ENCODE measurements at places on chromosomes 12 and 14. TPM values are rescaled to one million over a fixed set of nuclear protein-coding genes. Genes with fewer than 3 reads are reported as not detected.

The SYNDIG1L gene
- 0.25 TPM for total RNA-seq

DNA sequence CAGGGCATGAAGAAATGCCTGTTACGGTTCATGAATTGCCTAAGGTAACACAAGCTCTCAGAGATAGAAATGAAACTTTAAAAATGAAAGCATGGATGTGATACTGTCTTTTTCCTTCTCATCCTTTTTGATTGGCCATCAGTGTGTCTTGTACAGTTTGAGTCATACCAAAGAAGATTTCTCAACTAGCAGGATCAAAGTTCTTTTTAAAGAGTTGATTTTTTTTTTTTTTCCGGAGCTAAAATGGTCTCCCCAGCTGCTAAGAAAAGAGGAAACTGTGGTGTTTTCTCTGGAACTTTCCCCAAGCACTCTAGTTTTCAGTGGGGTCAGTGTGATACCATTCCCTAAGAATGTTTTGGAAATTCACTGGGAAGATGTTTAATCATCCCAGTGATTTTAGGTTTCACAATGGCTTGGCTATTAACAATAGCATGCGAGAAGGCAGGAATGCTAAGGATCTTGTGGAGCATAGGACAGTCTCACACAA, 105.0 kb downstream of the ETNK1 start:
- H3K36me3 ChIP-seq, result no peaks in the 10 kb centered on the region
- no peaks in the 10 kb centered on the region for H3K4me1 ChIP-seq
- H3K27ac ChIP-seq, result no peak overlapping the region
- DNase-seq, result no peak

DNA sequence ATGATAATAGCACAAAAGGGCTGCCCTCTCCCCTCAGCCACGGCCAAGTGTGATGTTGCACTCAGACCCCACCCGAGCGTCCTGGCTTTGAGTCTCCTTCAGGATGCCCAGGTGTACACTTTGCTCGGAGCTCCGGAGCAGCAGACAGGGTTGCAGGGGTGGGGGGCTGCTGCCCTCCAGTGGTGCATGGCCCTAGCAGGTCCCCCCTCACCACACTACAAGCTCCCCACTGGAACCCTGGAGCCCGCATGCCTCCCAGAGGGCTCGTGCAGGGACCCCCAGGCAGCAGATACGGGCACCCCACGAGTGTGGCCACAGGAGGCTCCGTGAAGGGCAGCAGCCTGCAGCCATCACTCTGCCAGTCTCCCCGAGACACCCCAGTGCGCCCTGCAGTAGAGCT, 69.9 kb upstream of the C14orf180 start:
- H3K4me3 ChIP-seq, result no peak overlapping the region
- DNase-seq, result no peak
- no peaks in the 10 kb centered on the region for H3K4me1 ChIP-seq
- no peak overlapping the region for H3K27ac ChIP-seq
- H3K36me3 ChIP-seq, result no peaks in the 10 kb centered on the region
- no peaks in the 10 kb centered on the region for H3K27me3 ChIP-seq

DNA sequence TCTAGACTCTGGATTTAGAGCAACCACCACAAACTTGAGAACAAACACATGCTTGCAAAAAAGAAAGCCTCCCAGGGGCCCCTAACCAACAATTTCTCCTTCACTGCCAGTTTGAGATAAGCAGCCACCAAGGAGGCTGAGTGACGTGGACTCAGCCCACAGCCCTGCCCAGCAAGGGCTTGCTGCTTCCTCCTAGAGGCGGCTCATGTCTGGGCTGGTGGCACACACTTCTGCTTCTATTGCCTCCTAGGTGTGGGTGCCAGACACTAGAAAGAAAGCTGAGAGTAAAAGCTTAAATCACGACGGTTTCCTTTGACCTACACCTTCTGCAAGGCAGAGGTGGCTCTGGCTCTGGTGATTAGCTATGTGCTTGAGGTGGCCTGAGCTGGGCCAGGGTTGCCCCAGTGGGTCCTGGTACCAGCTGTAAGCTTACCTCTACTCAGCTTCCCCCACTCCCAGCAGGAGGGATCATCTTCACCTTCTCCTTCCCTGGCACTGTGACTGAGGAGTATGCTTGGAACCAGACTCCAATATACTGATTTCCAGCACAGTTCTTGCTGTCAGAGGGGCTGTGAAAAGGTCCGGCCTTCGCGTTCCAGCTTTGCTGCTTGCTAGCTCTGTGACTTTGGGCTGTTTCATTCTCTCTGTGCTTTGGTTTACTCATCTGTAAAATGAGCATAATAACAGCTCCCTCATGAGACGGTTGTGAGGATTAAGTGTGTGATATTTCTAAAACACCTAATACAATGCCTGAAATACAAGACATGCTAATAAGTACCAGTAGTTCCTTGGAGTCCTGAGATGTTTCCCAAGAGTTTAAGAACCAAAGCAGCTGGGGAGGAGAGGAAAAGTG, 89.7 kb upstream of the PARP11 start:
- DNase-seq, result peak; percentile 35
- no peaks in the 10 kb centered on the region for H3K27me3 ChIP-seq
- peaks cover 6% of the 10 kb centered on the region for H3K4me1 ChIP-seq
- no peak overlapping the region for H3K4me3 ChIP-seq
- no peak overlapping the region for H3K27ac ChIP-seq
- H3K36me3 ChIP-seq, result no peaks in the 10 kb centered on the region

DNA sequence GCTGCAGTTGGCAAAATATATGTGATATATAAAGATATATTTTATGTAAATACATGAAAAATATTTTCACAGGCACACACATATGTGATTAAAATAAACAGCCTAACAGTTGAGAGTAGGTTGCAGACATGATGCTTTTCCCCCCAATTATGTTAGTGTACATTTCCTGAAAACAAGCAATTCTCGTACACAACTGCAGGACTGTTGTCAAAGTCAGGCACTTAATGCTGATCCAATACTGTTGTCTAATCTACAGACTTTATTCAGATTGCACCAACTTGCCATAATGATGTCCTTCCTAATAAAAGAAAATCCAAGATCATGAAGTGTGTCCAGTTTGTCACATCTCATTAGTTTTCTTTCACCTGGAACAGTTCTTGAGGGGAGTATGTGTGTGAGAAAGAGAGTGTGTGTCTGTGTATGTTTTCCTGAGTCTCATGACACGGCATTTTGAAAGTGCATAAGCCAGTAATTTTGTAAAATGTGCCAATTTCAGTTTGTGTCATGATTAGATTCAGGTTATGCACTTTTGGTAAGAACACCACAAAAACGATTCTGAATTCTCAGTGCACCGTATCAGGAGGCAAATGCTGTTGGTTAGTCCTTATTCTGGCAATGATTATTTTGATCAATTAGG, 16.5 kb upstream of the SEL1L start:
- no peaks in the 10 kb centered on the region for H3K4me1 ChIP-seq
- H3K27me3 ChIP-seq, result no peaks in the 10 kb centered on the region
- DNase-seq, result no peak
